ENCODE measurements at places on chromosomes 11 and 22.

- no peak for DNase-seq
These were observed 24.1 kb upstream of the CCDC89 start for GRCh38 chr11:85709941-85710702.

- DNase-seq, result no peak
These were observed 4.2 kb downstream of the SSH3 start for GRCh38 chr11:67307545-67308001.

DNA sequence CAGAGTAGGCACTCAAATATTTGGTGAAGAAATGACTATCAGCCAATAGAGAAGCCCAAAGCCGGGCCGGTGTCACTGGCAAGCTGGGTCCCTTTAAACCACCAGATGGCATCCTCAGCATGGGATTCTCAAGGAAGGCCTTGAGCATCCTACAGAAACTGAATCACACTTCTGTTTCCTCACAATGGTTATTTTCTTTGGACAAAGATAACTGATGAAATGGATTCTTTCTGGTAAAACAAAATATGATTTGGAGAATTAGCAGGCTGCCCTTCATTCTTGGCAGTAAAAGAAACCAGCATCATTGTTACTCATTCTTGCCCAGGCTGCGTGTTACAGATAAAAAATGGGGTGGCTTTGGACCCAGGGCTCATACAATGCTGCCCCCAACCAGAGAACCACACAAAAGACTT, 30.3 kb upstream of the ASPHD2 start:
- DNase-seq, result peak; percentile 23

DNA sequence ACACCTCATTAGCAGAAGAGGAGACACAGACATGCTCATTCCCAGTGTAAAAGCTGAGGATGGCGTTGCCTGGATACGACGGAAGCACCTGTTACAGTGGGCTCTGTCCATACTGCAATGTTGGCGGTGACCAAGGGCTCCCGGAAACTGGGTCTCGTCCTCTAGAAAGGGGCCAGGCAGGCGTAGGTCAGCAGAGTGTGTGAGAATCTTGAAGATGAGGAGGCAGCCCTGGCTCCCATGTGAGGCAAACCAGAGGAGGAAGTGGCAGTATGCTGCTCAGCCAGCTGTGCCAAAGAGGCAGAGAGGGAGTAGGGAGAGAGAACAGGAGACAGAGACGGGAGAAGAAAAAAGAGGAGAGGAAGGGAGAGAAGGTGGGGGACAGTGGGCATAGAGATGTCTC, 10.3 kb downstream of the LTO1 start:
- DNase-seq, result no peak

DNA sequence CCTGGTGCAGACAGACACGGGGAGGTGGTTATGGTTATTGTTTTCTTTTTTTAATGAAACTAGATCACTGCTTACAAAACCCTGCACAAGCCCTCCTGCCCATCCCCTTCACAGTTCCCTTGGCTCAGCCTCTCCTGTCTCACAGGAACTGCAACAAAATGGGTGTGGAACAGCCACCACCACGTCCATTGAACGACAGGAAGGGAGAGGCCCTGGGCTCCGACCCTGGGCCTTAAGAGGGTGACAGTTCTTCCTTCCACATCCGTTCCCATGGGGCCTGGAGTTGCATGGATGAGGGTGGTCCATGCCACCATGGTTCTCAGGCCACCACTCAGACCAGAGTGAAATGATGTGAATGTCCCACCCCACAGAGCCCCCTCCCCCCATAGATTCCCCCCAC, 15.7 kb downstream of the PRPF19 start:
- no peak for DNase-seq

DNA sequence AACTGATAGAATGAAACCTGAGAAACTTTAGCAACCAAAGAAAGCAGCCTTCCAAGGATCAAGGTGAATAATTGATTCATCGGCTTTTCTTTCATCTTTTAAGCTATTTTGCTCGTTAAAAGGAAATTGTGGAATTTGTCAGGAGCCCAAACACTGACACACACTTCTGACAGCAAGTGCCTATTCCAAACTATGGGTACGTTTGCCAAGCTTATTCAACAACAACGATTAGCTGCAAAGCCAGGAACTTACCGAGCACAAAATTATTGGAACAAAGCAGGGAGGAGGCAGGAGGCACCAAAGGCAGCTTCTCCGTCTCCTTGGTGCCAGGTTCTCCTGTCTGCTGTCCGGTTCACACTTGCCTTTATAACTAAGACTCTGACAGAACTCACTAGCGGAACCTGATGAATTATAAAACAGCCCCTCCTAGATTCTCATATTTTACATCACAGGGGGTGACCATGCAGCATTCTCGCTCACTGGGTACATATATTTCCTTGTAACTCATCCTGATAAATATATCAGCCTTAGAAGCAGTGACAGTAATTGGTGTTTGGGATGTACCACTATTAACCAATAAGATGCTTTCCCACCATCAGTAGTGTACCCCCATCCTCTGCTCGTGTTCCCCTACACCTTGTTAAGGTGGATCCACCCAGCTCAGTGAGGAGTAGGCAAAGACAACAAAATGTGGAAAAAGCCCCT, 395.9 kb upstream of the CCDC90B start:
- no peak for DNase-seq

DNA sequence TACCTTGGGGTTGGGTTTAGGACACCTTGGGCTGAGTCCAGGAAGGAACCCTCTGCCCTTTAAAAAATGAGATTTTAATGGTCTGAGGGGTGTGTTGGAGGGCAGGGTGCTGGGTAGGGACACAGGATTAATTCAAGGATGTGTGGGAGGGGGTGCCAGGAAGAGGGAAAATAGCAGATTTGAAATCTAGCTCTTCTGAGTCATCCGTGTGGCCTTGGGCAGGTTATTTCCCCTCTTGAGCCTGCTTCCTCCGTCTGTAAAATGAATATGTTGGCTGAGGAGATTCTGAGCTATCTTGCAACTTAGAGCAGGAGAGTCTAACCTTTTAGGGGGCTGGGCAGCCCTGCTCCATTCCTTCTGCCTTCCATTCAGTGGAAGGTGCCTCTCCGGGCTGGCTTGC, 3.0 kb downstream of the TSPAN18 start:
- no peak for DNase-seq

- DNase-seq, result no peak
These were observed 45.8 kb downstream of the OSBPL5 start for GRCh38 chr11:3119141-3119821.

DNA sequence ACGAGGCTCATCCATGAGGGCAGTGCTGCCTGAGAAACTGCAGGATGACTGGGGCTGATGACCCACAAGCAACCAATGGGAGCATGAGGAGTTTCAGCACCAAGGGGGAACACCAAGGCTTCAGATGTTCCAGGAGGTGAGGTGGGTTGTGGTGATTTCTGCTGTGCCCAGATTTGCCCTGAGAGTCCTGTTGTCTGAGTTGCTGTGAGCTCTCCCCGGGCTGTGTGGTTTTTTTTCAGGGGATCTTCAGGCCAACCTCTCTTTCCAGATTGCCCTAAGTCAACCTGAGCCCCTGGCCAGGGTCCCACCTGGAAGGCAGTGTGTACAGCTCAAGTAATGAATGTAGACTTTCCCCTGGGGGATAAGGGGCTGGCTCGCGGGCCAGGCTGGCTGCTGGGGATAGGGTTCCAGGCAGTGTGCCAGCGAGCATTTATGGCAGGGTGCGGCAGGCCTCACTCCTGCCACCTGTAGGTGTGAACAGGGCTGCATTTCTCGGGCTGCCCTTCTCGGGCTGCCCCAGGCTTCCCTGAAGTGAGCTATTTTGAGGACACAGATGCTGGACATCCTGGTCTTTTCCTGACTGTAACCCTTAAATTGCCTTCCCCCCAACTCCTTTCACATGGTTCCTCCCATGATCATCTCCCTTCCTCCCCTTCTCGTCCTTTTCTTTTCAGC, 9.8 kb downstream of the SLC22A6 start:
- no peak for DNase-seq

DNA sequence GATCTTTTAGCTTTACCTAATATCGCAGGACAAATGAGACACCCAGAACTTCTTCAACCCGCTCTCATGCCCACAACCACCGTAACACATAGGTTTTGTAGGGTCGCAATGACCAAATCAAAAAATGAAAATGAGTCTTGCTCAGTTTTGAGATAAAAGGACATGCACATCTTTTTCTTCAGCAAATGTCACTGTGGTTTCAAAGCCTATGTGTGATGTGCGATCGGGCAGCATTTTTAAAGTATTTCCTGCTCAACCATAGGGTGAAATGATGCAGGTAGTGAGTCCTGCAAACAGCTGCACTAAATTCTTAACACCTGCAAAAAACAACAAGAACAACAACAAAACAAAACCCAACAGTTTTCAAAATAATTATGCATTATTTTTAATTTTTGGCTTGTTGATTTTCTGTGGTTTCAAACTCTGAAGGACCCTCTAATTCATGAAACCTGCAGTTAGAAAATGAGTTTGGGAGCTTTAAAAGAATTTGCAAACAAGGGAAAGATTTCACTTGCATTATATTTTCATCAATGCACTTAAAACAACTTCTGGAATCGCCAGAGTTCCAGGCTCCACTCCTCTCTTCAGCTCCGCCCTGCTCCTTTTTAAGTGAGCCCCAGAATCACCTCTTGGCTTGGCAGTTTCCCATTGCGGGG, 79.4 kb downstream of the PRR5L start:
- DNase-seq, result no peak

DNA sequence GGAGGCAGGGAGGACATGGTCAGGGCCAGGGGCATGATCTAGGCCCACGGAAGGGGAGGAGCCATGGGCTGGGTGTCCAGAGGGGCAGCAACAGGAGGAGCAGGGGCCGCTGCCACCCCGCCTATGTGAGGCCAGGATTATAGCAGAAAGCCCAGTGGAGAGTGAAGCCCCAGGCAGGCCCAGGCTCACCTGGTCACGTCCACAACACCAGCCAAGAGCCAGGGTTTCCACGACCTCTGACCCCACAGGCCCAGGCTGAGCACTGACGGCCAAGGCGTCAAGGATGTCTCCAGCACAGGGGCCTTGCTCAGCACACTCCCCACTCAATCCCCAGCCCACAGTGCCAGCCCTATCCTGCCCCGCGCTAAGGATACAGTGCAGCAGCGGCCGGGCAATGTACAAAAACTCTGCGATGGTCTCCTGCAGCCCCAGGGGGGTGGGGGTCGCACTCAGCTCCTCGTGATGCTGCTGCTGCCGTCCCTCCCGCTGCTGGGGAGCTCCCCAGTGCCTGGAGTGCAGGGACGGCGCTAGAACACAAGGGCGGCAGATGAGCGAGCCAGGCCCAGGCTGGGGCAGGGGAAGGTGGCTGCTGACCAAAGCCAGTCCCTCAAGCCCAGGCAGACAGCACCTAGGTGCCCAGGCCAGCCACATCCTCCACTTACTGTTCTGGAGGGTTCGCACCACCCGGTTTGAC, 3.6 kb downstream of the PEX16 start:
- no peak for DNase-seq

DNA sequence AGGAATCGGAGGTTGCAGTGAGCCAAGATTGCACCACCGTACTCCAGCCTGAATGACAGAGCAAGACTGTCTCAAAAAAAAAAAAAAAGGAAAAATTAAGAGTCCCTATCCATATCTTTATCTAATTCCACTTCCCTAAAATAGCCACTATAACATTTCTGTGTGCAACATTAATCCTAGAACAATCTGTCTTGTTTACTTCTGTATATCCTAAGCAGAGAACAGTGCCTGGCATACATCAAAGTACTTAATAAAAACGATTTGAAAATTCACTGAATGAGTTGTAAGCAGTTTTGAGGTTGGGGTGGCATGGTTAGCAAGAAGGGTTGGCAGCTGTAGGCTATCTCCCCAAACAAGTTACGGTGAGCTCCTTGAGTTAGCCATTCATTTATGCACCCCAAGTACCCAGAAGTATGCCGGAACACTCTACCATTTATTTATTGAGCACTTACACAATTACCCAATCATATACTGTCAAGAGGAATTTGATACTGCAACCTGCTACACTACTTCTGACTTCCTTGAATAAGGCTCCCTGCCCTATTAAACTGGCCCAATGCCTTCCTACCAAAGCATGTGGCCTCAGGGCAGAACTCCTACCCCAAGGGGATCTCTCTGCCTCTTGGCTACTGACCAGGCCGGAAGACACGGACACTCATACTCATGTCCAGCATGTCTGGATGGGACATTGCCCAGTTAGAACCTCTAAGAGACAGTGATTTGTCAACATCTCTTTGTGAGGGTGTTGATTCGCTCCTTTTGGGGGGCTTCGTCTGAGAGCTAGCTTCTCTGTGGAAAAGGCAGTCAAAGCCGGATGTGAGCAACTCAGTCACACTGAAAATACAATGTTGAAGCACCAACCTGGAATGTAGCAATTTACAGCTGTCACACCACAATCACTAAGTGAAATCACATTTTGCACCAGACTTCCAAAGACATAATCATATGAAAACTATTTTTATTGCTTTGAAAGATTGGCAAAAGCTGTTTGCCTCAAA, 16.3 kb upstream of the TMEM41B start:
- DNase-seq, result no peak

DNA sequence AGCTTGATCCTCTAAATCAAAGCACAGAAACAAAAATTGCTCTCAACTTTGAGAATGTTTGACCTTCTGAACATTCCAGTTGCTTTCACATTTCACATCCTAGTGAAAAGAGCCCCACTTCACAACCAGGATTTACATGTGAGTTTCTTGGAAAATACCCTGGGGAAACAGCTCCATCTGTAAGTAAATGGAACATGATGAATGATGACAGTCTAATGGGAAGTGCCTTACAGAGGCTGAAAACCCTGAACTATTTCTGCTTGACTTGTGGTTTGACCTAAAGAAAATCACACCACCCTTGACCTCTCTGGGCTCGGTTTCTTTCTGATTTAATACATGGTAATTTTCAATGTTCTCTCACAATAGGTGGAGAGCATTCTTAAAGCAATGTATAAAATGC, 499.4 kb upstream of the API5 start:
- DNase-seq, result no peak

DNA sequence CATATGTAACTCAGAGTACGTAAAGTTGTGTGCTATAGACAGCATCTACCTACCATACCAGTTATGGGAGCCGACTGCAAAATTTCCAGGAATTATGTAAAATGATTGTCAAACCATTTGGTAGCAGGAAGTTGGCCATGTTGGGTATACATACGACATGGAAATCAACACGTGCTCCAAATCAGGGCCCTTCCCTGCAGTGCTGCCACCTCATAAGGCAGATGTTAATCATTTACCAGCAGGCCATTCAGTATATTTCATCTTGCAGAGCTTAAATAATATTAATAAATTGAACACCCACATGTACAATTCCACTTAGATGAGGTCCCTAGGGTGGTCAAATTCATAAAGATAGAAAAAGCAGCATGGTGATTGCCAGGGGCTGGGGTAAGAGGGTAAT, 9.8 kb downstream of the MS4A18 start:
- no peak for DNase-seq

DNA sequence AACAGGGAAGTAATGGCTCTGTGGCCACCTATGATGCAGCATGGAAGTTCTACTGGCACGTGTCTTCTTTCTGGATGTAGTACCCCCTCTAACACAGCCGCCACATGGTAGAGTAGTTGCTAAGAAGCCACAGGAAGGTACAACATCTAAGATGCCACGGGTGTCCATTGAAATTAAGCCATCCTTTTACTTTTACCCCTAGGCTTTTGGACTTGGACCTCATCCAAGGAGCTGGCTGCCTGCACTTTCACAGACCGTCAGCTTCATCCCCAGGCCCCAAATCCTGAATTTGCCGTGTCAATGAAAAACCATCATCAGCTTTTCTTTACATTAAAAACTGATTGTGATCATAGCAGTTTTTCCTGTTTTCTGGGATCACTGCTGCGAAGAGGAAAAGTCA, 102.4 kb downstream of the RPL27A start:
- DNase-seq, result no peak

All from GOT3 (cell line).